ENCODE measurements at places on chromosomes 11 and 22.

- no peak for DNase-seq
Measured at GRCh38 chr11:30433831-30434230, 110.9 kb downstream of the ARL14EP start.

- no peak for DNase-seq
Measured at GRCh38 chr22:37374571-37374970, 52.7 kb downstream of the ELFN2 start.

- DNase-seq = no peak
Measured at GRCh38 chr11:69686856-69687255, 11.7 kb upstream of the LTO1 start.

DNA sequence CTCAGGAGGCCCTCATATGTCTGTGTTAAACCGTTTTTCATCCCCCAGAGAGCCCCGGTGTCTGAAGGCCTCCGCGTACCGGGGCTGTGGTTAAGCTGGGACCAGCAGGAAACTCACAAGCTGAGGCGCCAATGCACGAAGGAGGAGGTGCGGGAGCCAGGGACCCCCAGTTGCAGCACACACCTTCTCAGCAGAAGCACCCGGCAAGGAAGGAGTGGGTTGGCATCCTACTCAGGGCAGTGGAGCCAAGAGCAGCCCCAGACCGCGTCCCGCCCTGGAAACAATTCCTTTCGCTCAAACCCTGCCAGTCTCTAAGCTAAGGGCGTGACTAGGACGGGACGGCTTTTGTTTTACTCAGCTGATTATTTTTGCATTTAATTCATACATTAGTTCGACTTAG lies 726.9 kb downstream of the BRD1 start:
- no peak for DNase-seq

DNA sequence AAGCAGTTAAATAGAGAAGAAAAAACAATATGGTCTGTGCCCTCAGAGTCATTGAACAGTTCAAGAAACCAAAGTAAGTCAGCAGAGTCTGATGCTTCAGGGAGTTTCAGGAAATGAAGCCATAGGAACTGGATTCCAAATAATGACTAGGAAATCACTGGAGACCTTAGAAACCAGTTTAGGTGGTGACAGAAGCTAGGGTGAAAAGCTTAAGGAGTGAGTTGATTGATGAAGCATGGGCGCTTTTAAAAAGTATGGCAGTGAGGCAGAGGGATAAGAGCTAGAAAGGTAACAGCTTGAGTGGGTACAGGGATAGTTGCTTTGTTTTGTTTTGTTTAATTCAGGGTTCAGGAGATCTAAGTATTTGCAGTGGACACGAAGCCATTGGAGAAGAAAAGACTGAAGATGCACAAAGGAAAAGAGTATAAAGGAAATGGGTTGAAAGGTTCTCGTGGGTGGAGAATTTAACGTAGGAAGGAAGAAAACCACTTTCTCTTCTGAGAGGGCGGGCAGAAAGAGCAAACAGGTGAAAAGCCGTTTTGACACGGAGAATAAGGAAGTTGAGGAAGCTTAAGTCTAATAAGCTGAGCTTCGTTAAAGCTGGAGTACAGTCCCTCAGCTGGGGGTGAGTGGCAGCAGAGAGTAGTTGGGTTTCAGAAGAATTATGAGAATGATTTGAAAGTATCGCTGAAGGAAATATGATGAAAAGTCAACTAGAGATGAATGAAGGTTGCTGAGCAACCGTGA lies 14.8 kb downstream of the SGSM3 start:
- no peak for DNase-seq

DNA sequence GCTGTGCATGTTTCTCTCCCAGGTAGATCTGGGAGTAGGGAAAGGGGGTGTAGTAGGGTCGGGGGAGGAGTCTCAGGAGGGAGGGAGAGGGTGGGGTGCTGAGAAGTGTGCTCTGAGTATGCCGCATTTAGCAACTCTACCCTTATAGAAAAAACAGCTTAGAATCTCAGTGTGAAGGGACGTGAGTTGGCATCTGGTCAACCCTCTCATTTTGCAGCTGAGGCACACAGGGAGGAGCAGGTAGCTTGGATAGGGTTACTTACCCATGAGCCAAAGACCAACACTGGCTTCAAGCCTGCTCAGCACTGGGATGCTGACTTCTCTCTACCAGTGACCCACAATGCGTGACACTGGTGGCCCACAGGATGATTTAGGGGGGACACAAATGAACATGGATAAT lies 95.9 kb downstream of the FBXO7 start:
- DNase-seq = no peak

Measured in hematopoietic multipotent progenitor cell treated with erythropoietin and hydrocortisone succinate and interleukin-3 and kit ligand, for 17 days (in vitro differentiated cells).